ENCODE measurements at places on chromosomes 12 and 14.

DNA sequence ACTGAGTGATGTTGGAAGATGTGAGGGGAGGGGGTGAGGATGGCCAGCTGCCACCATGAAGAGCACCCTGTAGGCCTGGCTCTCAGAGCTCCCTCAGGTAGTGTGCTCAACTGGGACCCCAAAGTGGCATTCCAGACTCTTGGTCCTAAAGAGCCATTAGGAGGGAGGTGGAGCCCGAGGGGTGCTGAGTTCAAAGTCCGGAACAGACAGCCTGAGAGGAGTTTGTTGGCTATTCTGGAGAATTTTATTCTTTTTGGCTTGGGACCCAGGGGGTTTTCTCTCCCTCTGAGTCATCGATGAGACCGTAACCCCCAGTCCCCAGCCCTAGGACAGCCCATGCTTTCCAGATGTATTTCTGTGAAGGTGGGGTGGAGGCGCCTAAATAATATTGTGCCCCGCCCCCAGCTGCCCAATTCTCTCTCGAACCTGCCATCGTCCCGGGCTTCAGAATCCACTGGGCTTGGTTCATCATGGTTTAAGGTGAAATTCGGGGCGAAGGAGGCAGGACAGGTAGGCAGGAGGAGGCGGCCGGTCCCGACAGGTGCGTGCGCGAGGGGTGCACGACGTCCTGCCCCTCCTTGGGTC lies 690 bp upstream of the RBP5 start:
- peak; percentile 7 for DNase-seq

GRCh38 chr14:90985601-90986242 lies 74.7 kb downstream of the RPS6KA5 start:
- no peak for DNase-seq

- no peak for DNase-seq
Measured at GRCh38 chr12:93838193-93838592, 161.0 kb downstream of the CRADD start.

DNA sequence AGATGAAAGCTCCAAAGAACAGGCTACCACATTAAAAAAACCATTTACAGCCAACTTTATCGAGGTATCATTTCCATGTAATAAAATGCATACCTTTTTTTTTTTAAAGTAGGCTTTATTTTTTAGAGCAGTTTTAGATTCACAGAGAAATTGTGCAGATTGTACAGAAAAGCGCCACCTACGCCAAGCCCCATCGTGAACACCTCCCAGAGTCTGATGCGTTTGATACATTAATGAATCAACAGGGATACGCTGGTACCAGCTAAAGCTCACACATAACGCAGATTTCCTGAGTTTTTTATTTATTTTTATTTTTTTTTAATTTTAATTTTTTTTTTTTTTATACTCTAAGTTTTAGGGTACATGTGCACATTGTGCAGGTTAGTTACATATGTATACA lies 129.9 kb downstream of the KIF26A start:
- no peak for DNase-seq

DNA sequence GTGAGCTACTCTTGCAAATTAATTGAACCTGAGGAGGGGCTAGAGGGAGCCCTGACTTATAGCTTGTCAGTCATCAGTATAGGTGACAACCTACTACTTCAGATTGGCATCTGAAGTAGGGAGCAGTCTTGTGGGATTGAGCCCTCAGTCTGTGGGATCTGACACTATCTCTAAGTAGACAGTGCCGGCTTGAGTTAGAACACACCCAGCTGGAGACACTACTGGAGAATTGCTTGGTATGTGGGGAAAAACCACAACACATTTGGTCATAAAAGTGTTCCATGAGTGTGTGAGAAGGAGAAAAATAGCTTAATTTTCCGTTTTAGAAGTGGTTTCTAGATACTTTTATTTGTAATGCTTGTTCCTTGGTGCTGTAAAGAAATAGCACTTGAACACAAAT lies 30.5 kb upstream of the DDHD1 start:
- DNase-seq = no peak

DNA sequence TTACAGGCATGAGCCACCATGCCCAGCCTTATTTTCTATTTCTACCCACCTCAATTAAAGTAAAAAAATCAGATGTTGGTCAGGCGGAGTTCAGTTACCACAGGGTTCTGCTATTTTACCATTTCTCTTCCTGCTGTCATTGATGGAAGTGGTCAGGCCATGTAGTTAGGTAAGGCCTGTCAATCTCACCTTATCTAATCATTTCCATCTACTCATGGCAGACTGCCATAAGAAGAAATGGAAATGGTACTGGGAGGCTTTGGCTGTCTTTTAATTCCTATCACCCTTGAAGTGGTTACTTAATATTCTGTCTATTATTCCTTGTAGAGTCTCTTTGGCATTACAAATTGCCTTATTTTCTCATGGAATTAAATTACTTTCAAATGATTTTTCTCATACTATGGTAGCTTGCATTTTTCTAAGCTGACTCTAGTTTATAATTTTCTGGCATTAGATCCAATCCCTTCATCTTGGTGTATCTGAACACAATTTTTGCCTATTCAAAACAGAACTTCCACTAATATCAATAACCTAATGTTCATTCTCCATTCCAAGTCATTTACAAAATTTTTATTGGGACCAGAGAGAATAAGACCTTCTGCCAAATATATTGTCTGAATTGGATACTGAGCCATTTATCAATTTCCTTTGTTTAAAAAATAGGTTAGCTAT lies 198.7 kb downstream of the DACT1 start:
- no peak for DNase-seq

GRCh38 chr12:49934505-49934904 lies 16.0 kb upstream of the AQP2 start:
- no peak for DNase-seq

DNA sequence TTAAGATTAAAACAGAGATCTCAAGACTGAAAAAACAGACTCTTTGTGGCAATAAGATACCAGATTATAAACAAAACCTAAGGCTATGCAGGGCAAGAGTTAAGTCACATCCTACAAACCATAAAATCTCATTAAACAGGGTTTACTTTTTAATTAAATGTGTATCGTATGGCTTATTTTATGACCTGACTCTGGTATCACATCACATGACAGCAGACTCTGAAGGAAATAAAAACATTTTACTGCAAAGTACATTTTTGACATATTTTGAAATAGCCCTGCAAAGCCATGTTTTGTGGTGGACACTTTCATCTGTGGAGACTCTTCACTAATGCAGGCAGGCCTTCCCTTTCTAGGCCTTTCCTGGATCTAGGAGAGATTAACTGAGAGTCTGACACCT lies 327.6 kb upstream of the CLEC14A start:
- no peak for DNase-seq

GRCh38 chr12:79227091-79227490 lies 362.5 kb downstream of the SYT1 start:
- DNase-seq = no peak

- DNase-seq = no peak
Measured at GRCh38 chr14:81400202-81400678, at the start of gene STON2. TSS of gene STON2 (minus strand) at chr14:81400324. CDS start at chr14:81398382, 1,942 bp downstream.

GRCh38 chr14:32205984-32206383 lies 2.9 kb upstream of the RNU6-8 start:
- no peak for DNase-seq

GRCh38 chr12:12877153-12877768 lies 14.1 kb upstream of the GPRC5A start:
- no peak for DNase-seq

- DNase-seq = no peak
Measured at GRCh38 chr12:18897823-18898222, 159.9 kb downstream of the CAPZA3 start.

DNA sequence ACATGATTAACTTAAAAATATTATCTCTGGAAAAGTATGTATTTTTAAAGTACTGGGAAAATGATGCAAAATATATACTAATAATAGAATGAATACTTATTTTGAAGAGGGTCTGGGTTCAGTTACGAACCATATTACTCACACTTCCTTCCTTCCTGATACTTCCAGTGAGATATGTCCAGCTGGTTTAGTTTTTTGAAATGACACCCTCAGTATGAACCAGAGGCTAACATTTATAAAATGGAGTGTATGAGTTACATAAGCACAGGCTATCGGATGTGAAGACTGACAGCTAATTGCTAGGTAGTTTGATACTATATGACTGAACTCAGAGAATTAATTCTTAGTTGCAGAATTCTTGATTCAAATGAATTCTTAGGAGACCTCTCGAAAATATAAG lies 122.9 kb downstream of the OTOGL start:
- DNase-seq = no peak

DNA sequence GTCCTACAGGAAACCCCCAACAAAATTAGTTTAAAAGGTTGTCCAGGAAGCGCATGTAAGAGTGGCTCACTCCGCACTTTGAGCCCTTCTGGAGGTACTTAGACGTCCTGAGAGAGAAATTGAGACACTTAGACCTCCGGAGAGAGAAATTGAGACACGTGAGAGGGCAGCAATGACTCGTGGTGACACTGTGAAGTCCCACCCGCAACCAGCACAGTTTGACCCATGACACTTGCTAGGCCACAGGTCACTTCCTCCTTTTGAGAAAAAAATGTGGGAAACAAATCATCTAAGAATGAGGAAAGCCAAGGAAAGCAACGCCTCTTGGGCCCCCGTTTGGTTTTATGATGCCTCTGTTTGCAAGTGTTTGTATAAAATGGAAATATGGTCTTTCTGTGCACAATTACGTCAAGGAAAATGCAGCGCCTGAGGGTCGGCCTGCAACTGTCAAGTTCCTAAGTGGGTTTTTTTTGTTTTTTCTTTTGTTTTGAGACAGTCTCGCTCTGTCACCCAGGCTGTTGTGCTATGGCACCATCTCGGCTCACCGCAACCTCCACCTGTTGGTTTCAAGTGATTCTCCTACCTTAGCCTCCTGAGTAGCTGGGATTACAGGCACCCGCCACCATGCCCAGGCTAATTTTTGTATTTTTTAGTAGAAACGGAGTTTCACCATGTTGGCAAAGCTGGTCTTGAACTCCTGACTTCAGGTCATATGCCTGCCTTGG lies 13.6 kb upstream of the CDCA4 start:
- no peak for DNase-seq
